ENCODE measurements at places on chromosomes 5 and 9.

DNA sequence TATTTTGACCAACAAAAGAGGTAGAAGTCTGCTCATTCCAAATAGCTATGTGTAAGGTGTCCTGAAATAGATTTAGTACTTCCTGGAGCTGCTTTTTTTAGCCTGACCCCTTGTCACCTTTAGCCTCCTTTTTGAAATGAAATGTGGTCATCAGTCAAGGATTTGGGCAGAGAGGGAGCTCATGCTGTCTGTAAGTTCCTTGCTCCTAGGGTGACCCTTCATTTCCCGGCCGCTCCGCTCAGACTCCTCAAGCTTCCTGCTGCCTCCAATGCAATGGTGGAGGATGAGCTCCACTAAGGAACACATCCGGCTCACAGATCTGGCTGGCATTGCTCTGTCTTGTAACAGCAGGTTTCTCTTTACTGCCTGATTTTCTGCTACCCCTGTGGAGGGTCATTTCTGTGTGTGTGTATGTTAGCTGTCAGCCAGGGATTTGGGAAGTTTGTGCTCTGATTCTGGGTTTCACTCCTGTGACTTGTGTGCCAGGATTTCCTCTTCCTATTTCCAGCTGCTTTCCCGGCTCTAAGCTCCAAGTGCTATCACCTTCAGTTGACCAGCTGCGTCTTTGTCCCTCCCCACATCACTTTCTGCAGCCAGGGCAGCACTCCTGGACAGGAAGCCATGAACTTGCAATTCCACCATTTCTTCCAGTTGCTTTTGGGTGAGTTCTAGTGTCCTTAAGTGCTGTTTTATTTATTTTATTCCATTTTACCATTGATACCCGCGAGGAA is 265.9 kb downstream of the ICE1 start:
- no peak for DNase-seq

DNA sequence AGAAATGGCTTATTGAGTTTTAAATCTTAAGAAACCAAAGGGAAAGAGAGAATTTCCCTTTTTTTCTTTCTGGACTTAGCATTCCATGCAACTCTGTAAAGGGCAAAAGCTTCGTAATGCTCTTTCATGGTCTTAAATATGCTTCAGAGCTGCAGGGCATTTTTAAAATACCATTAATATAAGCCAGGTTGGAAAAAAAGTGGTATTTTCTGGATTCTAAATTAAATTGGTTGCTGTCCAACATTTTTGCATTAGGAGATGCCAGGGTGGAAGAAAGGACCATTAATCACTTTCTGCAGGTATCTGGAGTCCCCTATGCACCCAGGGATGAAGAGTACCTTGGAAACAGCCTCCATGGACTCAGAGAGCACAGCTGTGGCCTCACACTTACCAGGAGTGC is 215.1 kb upstream of the DAPK1 start:
- no peak for DNase-seq

DNA sequence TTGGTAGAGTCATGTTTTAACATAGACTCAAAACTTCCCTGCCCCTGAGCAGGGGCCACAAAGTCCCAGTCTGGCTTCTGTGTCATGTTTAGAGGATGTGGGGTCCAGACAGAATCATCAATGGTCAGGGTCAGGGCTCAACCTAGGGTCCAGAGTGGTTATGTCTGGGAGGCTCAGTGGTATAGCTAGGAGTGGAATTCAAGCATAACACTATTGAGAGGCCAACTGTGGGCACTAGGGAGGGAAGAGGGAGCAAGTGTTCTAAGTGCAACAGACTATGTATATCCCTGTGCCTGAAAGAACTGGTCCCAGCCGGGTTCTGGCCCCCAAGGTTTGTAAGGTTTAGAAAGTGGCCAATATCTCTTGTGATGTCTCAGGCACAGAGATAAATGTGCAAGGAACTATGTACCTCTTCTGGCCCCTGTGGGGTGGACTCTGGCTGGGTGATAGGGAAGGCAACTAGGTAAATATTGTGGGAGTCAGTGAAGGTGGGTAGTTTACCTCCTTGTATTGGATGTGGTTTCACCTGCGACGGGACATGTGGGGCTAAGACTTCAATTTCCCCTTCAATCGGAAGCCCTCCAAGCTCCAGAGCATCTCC is 14.0 kb downstream of the MYORG start:
- no peak for DNase-seq

GRCh38 chr5:76861612-76862011 is 11.8 kb downstream of the S100Z start:
- no peak for DNase-seq

GRCh38 chr9:130036099-130036498 is 6.9 kb downstream of the FNBP1 start:
- no peak for DNase-seq

DNA sequence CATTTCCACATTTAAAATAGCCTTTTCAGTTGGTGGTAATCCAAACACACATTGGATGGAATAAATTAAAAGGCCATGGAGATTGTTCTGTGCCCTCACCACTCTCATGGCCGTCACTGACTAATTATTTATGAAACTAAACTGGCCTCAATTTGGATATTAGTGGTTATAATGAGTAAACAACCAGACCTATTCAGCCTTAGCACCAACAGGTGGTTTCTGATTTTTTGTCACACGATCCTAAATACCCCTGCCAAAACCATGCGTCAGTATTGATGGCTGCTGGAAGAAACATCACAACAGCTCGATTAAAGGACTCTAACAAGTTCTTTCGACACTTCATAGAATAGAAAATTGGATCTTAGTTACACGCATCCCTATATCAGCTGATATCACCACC is 276.0 kb upstream of the DAP start:
- no peak for DNase-seq

GRCh38 chr9:127033789-127034188 is 88.6 kb downstream of the ANGPTL2 start:
- no peak for DNase-seq

DNA sequence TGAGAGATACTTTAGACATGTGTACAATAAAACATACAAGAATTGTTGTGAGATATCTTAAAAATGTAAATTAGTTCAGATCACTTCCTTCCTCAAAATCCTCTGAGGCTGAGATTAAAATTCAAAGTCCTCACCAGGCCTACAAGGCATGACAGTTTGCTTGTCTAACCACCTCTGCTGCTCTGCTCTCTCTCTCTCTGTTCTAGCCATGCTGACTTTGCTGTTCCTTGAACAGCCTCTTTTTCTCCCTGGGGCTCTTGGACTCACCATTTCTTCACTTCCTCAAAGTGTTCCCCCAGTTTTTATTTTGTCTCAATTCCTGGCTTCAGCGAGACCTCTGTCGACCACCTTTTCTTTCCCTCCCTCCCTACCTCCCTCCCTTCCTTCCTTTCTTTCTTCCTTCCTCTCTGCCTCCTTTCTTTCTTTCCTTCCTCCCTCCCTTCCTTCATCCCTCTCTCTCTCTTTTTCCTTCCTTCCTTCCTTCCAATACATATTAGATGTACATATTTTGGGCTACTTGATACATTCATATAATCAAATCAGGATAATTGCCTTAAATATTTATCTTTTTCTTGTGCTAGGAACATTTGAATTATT is 27.0 kb downstream of the CATSPER3 start:
- no peak for DNase-seq

DNA sequence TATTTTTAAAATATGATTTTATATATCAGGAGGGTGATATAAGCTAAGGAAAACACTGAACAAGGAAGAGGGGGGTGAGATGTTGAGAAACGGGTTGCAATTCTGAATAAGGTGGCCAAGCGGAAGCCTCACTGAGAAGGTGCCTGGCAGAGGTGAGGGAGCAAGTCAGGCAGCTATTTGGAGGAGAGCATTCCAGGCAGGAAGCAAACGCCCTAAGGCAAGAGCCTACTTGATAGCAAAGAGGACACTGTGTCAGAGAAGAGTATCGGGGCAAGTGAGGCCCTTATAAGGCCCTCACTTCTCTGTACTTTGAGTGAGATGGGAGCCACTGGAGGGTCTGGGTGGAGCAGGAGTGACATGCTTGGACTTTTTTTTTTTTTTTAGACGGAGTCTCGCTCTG is 8.0 kb upstream of the CTNNA1 start:
- no peak for DNase-seq

GRCh38 chr5:72812488-72812887 is 4.0 kb upstream of the TNPO1 start:
- no peak for DNase-seq

DNA sequence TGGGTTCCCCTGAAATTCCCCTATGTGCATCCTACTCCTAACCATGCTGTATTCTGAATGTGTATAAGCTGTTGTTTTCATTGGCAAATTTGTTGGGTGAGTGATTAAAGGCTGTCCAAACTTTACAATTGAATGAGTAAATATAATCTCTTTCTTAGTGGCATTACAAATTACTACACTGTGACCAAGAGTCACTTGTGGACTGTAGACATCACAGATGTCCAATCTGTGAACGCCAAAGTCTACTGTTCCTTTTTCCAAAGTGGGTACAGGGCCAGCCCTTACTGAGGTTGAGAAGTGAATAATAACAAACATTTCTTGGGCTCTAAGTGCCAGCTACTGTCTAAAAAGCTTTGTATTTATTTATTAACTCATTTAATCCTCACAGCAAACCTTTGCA is 29.7 kb downstream of the MTMR12 start:
- no peak for DNase-seq

DNA sequence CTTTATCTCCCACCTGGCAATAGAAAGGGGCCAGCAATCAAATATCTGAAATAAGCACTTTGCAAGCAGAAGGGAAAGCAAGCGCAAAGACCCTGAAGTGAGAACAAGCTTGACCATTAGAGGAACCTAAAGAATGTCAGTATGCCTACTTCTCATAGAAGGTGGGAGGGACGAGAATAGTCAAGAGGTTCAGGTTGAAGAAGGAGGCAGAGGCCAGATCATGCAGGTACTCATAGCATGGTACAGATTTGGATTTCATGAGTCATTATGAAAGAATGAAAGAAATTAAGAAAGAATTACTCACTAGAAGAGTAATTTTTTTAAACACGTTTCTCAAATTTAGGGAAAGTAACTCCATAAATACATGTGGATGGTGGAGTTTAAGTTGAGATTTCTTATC is 33.7 kb downstream of the MCTP1 start:
- no peak for DNase-seq

- no peak for DNase-seq
Observed at GRCh38 chr5:13328316-13328715, 616.2 kb downstream of the DNAH5 start.

DNA sequence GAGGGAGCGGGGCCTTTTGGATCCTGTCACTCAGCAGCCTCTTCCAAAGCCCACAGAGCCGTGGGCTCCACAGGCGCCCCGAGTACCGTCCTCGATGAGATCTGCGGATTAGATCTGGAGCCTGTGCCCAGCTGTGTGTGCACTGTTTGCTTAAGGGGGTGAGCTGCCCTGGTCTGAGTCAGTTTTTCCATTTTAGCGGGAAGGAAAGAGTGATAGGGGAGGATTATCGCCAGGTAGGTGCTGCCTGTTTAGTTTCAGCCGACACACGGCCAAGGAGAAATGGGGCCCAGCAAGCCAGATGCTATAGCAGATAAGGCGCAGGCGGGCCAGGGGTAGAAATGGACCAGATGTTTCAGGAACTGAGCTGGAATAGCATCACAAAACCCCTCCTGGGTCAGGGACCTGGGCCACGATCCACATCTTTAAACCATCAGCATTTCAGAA is 18.1 kb downstream of the COL5A1 start:
- no peak for DNase-seq

- no peak for DNase-seq
Observed at GRCh38 chr9:97924386-97924785, 2.1 kb upstream of the TRMO start.

DNA sequence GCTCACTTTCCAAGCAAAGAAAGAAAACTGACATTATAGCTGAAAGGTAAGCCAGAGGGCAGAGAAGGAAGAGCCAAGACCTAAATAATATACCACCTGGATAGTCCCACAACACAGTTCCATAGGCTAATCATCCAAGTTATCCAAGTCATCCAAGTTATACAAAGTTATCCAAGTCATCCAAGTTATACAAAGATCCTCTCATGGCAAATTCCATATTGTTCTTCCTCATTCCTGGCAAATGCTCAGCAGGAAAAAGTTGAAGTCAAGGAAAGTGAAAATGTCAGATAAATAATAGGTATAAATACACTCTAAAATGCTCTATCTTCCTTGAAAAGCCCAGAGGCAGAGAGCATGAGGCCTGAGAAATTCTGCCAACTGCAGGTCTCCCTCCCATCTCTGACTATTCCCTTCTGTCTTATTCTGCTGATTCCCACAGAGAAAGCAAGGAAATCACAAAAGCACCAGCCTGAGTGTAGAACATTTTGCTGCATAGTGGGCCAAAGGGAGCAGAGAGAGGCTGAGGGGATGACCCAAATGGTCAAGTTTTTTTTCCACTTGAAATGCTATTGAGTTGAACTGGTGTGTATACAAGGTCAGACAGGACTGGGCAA is 12.5 kb downstream of the MCTP1 start:
- DNase-seq, result no peak
